ENCODE measurements at places on chromosomes 16 and 17.

DNA sequence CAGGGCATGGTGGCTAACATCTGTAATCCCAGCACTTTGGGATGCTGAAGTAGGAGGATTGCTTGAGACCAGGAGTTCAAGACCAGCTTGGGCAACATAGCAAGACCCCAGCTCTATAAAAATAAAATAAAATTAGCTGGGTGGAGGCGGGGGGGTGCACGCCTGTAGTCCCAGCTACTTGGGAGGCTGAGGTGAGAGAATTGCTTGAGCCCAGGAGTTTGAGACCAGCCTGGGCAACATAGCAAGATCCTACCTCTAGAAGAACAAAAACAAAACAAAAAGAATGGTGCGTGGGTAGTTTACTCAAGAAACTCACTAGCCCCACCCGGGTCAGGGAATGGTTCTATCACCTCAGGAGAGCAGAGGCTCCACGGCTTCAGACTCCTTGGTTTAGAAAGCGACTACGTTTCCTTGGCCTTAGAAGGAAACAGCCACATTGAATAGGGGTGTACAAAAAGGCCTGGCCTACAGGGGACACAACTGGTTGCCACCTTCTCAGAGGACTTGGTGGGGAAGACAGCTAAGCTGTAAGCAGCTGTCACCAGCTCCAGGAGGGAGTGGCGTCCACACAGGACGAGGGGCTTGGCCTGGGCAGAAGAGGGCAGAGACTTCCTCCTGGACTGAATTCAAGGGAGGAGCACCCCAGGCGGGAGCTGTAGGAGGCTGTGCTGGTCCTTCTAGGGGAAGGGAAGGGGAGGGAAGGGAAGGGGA is 716 bp downstream of the TK1 start:
- DNase-seq = no peak

GRCh38 chr16:26129997-26130396 is 438.2 kb downstream of the HS3ST4 start:
- DNase-seq = no peak

- DNase-seq = no peak
These were observed 97.1 kb downstream of the PITPNC1 start for GRCh38 chr17:67474081-67474661.

GRCh38 chr17:47095268-47095667 is 93.8 kb downstream of the CDC27 start:
- no peak for DNase-seq

- peak; percentile 57 for DNase-seq
These were observed at the start of gene SLC7A6 for GRCh38 chr16:68264128-68265077. TSS of gene SLC7A6 (plus strand) at chr16:68264526. CDS start at chr16:68274727, 10,201 bp downstream.

Data from stimulated activated CD8-positive, alpha-beta memory T cell treated with anti-CD3 and anti-CD28 coated beads, Interleukin-4, amount 100 ng/mL, for 1 hour (primary cell).